ENCODE measurements at places on chromosomes 5 and 9. TPM values are rescaled to one million over a fixed set of nuclear protein-coding genes. Genes with fewer than 3 reads are reported as not detected.

DNA sequence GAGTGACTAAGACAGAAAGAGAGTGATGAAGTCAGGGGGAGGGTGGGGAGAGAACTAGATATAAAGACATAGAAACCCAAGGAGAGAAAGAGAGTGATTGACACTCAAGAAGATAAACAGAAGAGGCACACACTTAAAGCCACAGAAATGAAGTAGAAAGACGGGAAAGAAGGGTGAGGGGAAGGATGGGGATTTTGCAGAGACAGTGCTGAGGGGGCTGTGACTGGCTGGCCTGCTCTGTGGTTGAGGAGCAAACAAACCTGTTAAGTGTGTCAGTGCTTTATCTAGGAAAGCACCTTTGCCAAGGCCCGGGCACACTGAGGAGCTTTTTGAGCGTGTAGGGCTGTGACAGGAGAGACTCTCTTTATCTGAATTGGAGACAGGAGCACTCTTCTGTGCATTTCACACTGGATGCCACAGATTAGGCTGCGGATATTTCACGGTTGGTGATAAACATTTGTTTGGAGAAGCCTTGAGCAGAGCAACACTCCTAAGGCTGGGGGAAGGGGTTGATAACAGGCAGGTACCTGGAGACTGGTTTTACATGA, 109.1 kb downstream of the DOCK2 start:
- DNase-seq = no peak

Gene IGFBPL1
- 3.5 TPM for total RNA-seq

Gene GZMA
- 3.1 TPM for total RNA-seq

Gene PTPN3
- 6.8 TPM for total RNA-seq

GRCh38 chr5:138263581-138263980, 10.8 kb downstream of the GFRA3 start:
- no peak for DNase-seq

DNA sequence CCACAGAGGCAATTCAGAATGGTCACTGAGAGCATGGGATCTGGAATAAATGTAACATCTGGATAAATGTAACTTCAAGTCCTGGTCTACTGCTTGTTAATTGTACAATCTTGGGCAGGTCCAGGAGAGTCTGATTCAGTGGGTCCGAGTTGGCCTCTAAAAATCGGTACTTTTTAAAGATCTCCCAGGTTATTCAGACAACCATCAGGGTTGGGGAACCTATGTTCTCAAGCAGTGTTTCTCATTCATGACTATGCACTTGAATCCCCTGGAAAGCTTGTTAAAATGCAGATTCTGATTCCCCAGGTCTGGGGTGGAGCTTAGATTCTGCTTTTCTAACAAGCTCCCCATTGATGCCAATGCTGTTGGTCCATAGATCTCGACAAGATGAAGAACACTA, 14.8 kb downstream of the ANXA1 start:
- DNase-seq = no peak

GRCh38 chr9:114906922-114907571, 23.3 kb downstream of the TNFSF8 start:
- no peak for DNase-seq

GRCh38 chr5:37071901-37072581, 177.1 kb downstream of the CPLANE1 start:
- DNase-seq = no peak

GRCh38 chr5:110807169-110807568, 68.4 kb downstream of the SLC25A46 start:
- DNase-seq = no peak

DNA sequence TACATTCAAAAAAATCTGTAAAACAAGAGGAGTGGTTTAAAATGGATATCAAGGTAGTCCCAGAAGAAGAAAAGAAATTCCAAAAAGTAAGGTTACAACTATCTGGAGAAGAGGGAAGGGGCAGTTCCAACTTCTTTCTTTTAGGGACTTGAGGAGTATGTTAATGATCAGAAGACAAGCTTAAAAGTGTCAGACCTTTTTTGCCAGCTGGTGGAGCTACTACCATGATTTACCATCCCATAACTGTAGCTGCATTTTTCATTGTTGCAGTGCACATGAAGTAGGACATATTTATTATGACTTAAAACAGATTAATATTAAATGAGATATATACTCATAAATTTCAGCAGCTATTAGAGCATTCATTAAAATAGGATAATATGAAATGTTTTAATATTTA, 158.5 kb upstream of the RGS7BP start:
- no peak for DNase-seq

DNA sequence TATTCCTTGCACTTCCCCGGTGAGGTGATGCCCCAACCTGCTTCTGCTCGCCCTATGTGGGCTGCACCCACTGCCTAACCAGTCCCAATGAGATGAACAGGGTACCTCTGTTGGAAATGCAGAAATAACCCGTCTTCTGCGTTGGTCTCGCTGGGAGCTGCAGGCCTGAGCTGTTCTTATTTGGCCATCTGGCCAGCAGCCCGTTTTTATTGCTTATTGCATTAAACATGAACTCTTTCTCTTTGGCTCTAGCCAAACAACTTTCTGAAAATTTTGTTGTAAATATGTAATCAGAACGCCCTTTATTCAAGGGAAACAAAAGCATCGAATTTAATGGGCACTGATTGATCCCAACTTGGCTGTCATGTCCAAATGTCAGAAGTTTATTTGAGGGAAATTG, 124.7 kb upstream of the FTMT start:
- no peak for DNase-seq

Gene CDC23
- total RNA-seq = 18.0 TPM

- no peak for DNase-seq
Measured at GRCh38 chr5:56145511-56145910, 87.6 kb downstream of the ANKRD55 start.

Gene SPATA31A3
- not detected for total RNA-seq

Gene PPP2R2B
- total RNA-seq = 0.74 TPM

Gene TAL2
- total RNA-seq = not detected

DNA sequence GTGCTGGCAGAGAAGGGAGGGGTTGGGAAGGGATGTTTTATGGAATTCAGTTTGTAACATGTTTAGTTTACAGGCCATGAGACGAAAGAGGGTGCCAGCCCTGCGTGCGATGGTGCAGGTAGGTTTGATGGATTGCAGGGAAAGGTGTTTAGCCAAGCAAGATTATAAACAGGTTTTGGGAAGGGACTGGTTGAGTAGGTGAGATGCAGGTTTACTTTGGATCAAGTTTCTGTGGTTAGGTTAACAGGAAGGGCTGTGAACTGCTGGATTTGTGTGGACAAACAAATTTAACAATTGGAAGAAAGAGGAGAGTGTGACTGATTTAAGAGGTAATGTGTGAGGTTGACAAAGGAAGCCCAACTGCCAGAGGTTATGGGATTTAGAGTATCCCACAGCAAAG, 32.6 kb upstream of the GPX3 start:
- no peak for DNase-seq

Gene TEK
- 29.5 TPM for total RNA-seq

Measured in left cardiac atrium (tissue), 4 donors.